ENCODE measurements at places on chromosomes 6 and 20.

GRCh38 chr6:130827247-130828149, at the start of gene SMLR1:
Gene SMLR1, plus strand, starts transcription at chr6:130827406. Its CDS starts 8 bp downstream, at chr6:130827414.
- no peak for DNase-seq

DNA sequence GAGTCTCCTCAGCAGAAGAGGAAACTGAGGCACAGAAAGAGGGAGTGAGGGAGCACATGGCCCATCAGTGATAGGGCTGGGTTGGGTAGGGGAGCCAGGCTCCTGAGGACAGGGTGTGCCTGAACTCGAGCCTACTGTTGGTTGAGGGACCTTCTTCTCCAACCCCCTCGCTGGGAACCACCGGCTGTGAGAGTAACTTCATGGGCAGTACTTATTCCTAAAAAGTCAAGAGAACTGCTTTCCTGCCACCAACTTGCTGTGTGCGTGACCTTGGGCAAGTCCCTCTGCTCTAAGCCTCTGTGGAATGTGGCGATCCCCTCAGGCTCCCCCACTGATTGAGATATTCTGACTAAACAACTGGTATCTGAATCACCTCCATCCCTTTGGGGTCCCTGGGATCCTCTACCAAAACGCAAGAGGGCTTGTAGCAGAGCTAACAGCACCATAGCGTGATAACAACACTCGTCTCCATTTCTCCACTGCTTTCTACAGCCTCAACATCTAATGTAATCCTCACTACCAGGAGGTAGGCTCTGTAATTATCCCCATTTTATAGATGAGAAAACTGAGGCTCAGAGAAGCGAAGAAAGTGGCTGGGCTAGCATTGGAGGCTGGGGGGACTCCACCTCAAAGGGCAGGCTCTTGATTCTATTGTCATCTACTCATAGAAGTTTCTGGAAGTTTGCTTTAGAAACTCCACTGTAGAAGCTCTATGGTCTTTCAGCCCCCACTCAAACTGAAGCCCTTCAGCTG, 76.0 kb downstream of the JPH2 start:
- no peak for DNase-seq

- no peak for DNase-seq
These were observed 65.5 kb upstream of the SPACA1 start for GRCh38 chr6:87982134-87982533.

- DNase-seq, result no peak
These were observed 141.6 kb upstream of the SLC24A3 start for GRCh38 chr20:19070681-19071445.

DNA sequence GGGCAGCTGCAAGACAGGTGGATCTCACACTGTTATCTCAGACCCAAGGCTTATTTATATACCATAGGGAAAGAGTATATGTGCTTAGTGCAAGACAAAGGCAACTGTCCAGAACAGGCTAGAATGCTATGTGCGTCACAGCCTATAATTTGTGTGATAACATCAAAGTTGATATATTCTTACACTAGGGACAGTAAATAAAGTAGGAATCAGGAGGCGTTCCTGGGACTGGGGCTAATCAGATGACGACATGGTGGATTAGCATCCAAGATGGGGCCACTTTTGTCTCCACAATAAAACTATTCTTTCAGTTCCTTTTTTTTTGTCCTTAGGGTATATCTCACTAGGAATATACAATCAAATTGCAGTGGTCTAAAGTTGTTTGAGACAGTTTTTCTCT, 54.9 kb upstream of the IER3 start:
- DNase-seq, result no peak

All from activated T-cell treated with anti-CD3 and anti-CD28 coated beads, Interleukin-2, amount 50 U/mL, for 4 hours (primary cell).